ENCODE measurements at places on chromosomes 6 and 20.
A peak's percentile ranks its signal among the peaks of the same experiment; 100 is the strongest.

GRCh38 chr6:156777577-156778453 lies 637 bp downstream of the ARID1B start:
- DNase-seq: peak; percentile 67

DNA sequence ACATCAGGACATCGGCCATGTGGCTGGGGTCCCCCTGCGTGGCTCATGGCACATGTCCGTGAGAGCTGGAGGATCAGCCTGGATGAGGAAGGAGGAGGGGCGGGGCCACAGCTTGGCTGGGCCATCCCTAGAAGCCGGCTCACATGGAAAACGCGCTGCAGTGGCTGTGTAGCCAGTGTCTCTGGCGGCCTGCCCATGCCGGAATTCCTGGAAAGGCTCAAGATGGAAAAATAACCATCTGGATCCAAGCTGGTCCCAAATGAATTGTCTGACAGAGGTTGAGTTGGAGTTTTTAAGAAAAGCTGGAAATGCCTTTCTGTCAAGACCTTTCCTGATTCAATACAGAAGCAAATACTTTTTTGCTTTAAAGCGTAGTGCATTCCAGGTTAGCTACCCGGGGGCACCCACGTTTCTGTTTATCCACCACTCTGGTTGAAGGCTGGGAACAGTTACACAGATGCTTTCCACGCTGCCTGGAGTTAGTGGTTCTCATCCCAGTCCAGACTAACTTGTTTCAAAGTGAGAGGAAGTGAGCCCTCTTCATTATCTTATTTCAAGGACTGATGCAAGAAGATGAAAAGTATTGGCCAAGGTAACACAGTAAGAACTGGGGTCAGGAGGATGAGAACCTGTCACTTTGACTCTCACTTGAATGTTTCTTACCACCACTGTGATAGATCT lies 99.0 kb downstream of the GMPR start:
- DNase-seq: no peak

GRCh38 chr20:22814471-22815205 lies 220.5 kb upstream of the SSTR4 start:
- DNase-seq: no peak

GRCh38 chr20:51752343-51752951 lies 15.7 kb downstream of the ATP9A start:
- DNase-seq: no peak

DNA sequence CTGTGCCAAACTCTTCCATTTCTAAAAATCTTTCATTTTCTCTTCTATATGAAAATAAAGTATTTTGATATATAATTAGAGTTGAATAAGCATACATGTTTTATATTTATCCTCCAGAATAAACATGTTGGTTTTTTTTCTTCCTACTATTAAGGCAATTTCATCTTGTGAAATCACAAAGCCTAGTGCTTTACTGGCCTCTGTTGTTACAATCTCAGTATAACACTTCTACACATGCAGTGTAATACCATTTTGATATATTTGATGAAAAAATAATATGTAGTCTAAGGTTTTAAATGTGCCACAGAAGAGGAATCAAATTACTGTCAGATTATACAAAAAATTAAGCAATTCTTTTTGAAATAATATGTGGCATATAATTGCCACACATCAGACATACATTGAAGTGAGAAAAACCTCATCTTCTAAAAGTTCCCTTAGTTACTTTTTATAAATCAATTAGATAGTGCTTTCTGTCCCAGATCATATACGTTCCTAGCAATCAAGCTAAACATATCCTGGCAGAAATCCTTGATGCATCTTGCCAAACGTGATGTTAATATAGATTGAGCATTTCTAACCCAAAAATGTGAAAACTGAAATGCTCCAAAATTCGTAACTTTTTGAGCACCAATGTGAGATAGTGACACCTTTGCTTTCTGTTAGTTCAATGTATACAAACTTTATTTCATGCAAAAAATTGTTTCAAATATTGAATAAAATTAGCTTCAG lies 225.1 kb upstream of the MANEA start:
- DNase-seq: peak; percentile 22

GRCh38 chr6:52394251-52394666 lies 25.9 kb upstream of the EFHC1 start:
- no peak for DNase-seq

DNA sequence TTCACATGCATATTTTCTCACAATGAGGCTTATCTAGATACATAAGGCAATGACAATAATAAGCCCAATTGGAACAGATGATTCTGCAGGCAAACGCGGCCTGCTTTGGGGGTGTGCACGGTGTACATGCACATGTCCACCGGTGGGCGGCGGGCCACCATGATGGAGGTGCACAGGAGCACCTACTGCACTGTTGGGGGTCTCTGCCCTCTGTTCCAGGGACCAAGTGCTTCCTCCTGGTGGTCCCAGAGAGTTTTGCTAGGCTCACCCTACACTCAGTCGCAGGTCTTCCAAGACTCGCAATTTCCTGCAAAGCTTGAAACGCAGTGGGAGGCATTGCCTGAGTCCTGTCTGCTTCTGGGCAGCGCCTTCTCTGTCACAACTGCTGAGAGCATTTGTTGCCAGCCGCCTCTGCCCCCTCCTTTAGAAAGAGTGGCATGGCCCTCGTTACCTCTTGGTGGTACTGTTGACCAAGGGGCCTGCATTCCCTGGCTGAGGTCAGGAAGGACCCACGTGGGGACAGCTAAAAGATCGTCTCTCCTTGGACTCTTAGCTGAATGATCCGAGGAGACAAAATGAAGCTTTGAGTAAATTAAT lies 135.3 kb downstream of the ERMARD start:
- DNase-seq: no peak

All from DMS53 (cell line).